Caudate nucleus (tissue), 63 donors: ENCODE measurements at places on chromosomes 6 and 20.

DNA sequence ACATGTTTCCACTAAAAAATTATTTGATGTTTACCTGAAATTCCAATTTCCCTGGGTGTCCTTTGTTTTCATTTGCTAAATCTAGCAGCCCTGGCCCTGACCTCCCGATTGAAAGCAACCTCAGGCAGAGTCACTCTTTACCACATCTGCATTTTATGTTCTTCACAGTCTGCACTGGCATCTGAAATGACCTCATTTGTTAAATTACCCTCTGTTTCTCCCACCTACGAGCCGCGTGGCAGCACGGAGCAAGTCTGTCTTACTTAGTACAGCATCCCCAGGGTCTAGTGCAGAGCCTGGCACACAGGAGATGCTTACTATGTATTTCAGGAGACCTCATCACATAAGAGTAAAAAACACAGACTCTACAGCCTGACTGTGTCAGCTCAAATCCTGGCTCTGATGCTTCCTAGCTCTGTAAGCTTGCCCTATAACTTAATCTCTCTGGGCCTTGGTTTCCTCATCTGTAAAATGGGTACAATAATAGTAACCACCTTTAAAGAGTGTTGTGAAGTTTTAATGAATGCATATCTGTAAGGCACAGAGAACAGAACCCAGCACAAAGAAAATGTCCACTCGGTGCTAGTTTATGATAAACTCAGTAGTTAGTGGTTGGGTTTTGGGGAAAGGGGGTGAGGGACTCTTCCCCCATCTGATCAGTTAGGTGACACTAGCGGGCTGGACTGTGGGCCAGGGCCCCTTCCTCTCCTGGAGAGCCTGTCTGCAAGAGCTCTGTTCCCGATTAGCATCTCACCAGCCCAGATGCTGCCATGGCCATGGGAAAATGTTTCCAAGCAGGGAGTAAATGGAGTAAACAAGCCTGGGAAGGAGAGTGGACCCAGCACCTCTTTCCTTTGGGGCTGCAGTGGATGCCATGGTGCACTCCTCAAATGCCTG, 88.2 kb downstream of the PREX1 start:
- no peak for DNase-seq

DNA sequence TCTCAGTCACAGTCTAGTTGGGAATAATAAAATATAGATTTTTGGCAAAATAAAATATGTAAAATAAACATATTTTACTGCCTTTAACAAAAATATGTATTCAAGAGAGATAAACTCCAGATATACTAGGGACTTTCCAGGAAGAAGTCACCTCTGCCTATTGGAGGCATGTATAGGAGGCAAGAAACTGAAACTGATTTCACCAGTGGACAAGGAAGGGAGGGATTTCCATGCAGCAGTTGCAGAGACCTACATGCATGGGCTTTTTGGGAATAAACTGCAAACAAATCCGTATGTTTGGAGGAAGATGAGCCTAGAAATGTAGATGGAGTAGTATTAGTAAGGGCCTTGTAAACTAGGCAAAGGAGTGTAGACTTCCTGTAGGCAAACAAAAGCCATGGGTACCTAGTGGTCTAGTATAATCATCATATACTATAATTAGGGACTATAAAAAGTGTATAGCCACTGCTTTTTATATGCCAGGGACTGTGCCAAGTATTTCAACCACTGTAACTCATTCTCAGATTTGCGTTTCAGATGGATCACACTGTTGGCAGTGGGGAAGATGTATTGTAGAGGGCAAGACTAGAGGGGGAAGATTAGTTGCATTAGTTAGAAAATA, 38.9 kb downstream of the CD109 start:
- no peak for DNase-seq

- no peak for DNase-seq
Observed at GRCh38 chr6:166420351-166420750, 37.6 kb upstream of the MPC1 start.

DNA sequence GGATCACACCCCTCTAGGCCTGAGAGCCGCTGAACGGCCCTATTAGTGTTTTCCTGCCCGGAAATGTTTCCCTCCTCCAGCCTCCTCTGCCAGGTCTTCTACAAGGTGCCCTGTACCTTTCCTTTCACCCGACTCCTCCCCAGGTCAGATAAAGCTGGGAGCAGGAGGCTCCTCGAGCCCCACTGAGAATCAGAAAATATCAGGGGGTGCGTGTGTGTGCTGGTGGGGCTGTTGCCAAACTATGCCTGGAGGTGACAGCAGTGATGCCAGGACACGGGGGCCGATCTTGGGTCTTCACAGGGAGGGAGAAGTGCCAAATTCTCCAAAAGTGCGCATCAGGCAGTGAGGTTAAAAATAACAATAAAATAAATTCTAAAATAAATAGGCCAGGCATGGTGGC, 222.8 kb upstream of the RREB1 start:
- DNase-seq: no peak

DNA sequence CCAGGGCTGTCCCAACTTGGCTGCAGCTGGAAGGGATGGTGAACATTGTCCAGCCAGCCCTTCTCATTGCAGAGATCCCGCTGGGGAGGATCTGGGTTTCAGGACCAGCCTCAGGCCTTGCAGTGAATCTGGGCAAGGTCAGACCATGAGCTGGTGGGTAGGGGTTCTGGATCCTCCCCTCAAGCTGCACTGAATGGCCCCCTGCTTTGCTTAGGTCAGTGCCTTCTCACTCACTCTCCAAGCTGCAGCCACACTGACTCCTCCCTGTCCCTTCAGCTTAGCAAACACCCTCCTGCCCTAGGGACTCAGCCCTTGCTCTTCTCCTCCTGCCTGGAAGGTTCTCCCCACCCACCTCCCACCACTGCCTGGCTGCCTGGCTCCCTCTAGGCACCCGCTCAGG, 95.3 kb upstream of the KCNG1 start:
- no peak for DNase-seq

DNA sequence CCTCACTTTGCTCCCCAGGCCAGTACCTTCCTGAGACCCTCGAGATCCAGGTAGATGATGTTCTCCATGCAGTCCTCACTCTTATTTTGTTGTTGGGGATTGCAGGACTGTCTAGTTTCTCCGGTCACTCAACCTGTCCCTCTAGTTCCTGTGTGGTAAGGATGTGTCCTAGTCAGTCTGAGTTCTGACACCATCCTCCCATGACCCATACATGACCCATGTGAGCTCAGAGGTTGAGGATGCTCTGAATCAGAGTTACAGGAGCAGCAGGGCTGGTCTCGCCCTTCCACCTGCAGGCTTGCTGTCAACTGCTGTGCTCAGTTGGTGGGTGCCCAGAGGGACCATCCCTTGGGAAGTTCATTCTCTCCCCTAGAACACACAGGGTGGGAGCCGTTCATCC, 11.9 kb upstream of the CST8 start:
- no peak for DNase-seq

DNA sequence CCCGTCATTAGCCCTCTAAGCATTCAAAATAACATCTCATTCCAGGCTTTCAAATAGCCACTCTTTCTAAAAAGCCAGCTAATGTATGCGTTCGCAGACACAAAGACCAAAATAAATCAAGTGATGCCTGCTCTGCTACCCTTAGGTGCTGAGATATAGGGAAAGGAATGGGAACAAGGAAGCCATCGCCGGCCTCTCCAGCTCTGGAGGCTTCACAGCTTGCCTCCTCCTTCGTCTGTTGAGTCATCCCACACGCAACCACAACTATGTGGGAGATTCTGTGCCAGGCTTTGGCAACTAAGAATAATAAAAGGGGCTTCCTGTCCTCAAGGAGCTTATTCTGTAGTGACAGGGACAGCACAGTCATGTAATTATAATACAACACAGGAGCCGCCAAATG, 27.3 kb upstream of the SLC22A23 start:
- DNase-seq: no peak

DNA sequence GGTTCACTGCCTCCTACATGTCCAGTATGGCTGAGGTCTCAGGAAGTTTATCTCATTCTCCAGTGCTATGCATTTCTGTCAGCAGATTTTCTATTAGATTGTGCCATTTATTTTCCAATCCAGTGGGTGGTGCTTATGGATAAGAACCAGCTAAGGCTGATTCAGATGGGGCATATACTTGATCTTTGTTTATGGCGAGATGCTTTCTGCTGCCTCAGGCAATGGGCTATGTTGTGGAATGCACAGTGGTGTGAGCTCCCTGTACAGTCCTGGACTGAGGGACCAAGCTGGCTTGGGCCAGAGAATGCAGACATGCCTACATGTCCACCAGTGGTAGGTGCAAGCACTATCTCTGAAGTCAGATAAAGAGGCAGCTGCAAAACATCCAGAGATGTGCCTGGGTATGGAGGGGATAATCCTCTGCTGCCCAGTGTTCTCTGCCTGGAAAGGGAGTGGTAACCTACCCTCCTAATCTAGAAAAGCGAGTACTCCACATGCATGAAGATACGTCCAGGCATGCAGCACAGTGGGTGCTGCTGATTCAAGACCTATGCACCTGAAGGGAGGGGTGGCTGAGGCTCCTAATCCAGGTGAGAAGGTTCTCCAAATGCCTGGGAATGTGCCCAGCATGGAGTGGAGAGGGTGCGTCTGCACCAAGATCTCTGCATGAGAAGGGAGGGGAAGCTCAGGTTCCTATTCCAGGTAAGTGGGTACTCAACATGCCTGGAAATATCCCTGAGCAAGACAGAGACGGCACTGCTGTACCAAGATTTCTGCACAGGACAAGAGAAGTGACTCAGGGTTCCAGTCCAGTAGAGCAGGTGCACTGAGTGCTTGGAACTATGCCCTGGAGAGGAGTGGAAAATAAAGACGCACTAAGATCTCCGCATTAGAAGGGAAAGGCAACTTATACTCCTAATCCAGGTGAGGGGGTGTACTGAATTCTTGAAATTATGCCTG, 9.4 kb downstream of the CST4 start:
- DNase-seq: no peak

GRCh38 chr6:137893726-137894125, 26.7 kb downstream of the TNFAIP3 start:
- DNase-seq: no peak
